ENCODE measurements at places on chromosomes 2 and 18.
A peak's percentile ranks its signal among the peaks of the same experiment; 100 is the strongest.

- DNase-seq, result peak; percentile 98
Measured at GRCh38 chr2:45533771-45534170, 77.3 kb downstream of the SRBD1 start.

DNA sequence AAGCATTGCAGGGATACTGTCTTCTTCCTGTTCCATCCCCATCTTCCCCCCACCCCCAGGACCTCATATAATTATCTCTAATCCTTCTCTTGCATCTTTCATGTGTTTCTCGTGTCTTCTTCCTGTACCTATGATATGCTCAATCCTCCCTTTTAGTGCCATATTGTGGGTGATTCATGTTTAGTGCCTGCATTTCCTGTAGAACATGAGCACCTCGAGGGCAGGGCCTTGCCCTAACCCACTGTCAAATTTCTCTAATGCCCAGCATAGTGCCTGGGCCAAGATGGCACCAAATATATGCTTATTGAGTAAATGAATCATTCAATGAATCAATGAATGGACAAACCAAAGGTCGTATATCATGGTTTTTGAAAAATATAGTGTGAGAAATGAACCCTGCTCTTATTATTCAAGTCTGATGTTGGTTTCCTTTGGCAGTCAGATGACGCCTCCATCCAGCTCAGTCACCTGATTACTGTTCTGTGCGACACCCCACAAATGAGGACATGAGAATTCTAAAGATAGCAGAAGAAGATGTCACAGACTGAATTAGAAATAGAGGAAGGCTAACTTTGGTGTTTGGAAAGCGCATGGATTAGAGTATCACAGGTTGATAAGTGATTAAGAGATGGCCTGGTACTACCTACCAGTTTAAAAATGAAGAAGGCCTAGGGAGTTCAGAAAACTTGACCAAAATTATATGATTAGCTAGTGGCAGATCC is 278.4 kb downstream of the PRKCE start:
- DNase-seq, result no peak

DNA sequence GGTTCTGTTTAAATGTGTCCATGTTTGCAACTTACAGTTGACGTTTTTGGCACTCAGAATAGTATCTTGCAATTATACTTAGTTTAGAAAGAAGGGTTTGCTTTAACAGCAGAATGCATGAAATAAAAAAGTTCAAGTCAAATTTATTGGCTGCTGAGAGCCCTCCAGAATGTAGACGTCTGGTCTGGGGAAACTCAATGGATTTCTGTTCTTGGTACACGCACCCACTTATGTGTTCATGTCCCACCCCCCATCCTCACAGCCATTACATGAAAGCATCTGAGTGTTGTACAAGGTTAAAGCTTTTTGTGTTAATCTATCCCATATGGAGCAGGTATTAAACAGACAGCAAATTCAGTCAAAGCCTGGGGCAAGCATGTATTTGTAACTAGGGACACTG is 219.5 kb downstream of the SOX11 start:
- DNase-seq, result no peak

GRCh38 chr2:201458381-201458780 is 6.8 kb downstream of the STRADB start:
- DNase-seq, result no peak

GRCh38 chr2:72926368-72926767 is 9.0 kb downstream of the EMX1 start:
- no peak for DNase-seq

- DNase-seq, result no peak
Measured at GRCh38 chr2:179936654-179937053, 70.4 kb downstream of the CWC22 start.

GRCh38 chr2:61368687-61369665 is 101.9 kb downstream of the USP34 start:
- DNase-seq, result peak; percentile 44

GRCh38 chr2:21078296-21078695 is 34.4 kb upstream of the APOB start:
- no peak for DNase-seq

DNA sequence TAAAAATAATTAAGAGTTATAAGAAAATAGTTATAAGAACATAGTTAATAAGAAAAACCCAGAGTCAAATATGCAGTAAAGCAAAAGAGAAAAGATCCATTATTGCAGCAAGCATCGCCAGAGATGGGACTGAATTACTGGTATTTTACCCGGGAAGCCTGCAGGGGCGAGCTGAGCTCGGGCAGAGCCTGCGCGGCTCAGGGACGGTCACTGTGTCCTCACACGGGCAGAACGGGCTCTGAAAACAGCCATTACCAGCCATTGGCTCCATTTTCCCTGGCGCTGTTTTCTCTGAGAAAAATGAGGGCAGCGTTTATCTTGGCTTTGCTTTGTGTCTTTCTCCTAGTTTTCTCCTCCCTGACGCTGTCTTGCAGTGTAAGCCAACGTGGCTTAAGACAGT is 95.3 kb upstream of the ALKAL2 start:
- DNase-seq, result no peak
